ENCODE measurements at places on chromosomes 7 and 10. TPM values are rescaled to one million over a fixed set of nuclear protein-coding genes. Genes with fewer than 3 reads are reported as not detected.

Gene SFXN3
- 7.7 TPM for total RNA-seq

Gene GSTO1
- 143 TPM for total RNA-seq

Gene CPA2
- total RNA-seq = 0.14 TPM

Gene ARMC3
- 0.09 TPM for total RNA-seq

Gene NUDT13
- 1.8 TPM for total RNA-seq

Gene OPN1SW
- total RNA-seq = not detected

Gene SDK1
- 3.2 TPM for total RNA-seq

Gene GIMAP7
- total RNA-seq = 48.1 TPM

Gene CLDN3
- 6.0 TPM for total RNA-seq

Gene MACC1
- 2.2 TPM for total RNA-seq

Gene MRPS17
- 14.7 TPM for total RNA-seq

Gene MMP21
- total RNA-seq = not detected

Gene TMEM273
- 10.2 TPM for total RNA-seq

Gene CRTAC1
- total RNA-seq = 0.05 TPM

Gene CUZD1
- 1.1 TPM for total RNA-seq

Gene C10orf62
- not detected for total RNA-seq

Gene CDNF
- total RNA-seq = 1.0 TPM

Gene MYH16
- 0.05 TPM for total RNA-seq

Gene NKX1-2
- 0.05 TPM for total RNA-seq

Measured in thymus (tissue), 14 donors.